Uterus (tissue), 4 donors: ENCODE measurements at places on chromosomes 3 and 15. TPM values are rescaled to one million over a fixed set of nuclear protein-coding genes. Genes with fewer than 3 reads are reported as not detected.

Gene ALDH1L1
- total RNA-seq = 27.3 TPM

Gene BOC
- total RNA-seq = 103 TPM

- DNase-seq = no peak
Measured at GRCh38 chr3:27293939-27294338, 75.2 kb downstream of the NEK10 start.

- DNase-seq = no peak
Measured at GRCh38 chr15:90883526-90883975, 753 bp upstream of the FES start.
